Activated T-cell treated with anti-CD3 and anti-CD28 coated beads, Interleukin-2, amount 50 U/mL, for 24 hours (primary cell): ENCODE measurements at places on chromosomes 13 and 19.
A peak's percentile ranks its signal among the peaks of the same experiment; 100 is the strongest.

DNA sequence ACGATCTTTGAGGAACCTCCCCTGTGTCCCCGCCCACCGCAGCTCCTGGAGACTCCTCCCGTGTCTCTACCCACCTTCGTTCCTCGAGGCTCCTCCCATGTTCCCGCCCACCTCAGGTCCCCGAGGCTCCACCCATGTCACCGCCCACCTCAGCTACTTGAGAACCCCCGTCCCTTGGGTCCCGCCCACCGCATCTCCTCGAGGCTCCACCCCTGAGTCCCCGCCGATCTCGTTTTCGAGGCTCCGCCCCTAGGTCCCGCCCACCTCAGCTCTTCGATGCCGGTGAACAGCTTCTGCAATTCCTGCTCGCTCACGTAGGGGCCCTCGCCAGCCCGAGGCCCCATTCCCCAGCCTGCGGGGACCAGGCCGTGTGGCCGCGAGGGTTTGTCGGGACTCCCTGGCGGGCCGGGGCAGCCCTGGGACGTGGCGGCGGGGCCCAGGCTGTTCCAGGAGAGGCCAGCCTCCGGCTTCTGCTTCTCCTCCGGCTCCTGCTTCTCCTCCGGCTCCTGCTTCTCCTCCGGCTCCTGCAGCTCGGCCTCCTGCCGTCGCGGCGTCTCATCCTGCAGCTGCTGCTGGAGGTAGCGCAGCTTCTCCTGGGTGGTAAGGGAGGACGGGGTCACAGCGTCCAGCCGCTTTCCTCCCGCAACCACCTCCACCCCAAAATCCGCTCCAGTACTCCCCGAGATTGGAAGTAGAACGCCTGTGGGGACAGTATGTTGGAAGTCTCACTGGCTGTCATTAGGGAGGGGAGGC, 16.7 kb downstream of the TSKS start:
- DNase-seq: peak; percentile 67

DNA sequence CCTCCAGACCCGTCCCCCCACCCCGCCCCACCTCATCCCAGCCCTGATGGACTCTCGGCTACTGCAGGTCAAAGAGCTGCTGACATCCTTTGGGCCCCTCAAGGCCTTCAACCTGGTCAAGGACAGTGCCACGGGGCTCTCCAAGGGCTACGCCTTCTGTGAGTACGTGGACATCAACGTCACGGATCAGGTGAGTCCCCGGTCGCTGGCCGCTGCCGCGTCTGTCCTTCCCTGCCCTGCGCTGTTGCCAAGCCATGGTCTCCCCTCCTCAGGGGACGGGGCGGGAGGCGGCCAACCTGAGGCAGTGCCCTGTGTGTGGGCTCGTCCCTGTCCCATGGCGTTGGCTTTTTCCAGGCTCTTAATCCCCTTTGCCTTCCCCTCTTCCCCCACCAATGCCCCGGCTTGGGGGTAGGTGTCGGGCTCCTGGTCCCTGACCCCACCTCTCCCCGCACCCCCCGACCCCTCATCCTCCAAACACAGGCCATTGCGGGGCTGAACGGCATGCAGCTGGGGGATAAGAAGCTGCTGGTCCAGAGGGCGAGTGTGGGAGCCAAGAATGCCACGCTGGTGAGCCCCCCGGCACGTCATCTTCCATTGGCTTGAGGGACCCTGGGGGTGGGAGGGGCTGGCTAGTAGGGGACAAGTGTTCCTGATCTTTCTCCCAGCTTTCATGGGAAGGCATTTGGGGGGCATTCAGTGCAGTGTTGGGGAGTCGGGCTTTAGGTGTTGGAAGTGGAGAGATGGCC, 6.2 kb upstream of the EPN1 start:
- no peak for DNase-seq

DNA sequence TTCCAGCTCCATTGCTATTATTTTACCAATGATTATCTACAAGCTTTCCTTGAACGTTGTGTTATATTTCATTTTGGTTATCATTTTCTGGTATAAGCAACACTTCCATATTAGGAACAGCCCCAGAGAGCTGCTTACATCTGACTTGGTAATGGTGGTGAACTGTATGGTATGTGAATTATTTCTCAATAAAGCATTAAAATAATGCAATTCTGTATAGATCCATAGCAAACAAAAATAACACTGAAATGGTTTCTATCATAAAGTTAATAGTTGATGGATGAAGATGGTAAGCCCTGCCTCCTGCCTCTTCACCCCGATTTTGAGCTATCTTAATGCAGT, 27.5 kb downstream of the GGACT start:
- no peak for DNase-seq

- no peak for DNase-seq
Observed at GRCh38 chr19:13006431-13007281, 11.4 kb downstream of the NFIX start.

DNA sequence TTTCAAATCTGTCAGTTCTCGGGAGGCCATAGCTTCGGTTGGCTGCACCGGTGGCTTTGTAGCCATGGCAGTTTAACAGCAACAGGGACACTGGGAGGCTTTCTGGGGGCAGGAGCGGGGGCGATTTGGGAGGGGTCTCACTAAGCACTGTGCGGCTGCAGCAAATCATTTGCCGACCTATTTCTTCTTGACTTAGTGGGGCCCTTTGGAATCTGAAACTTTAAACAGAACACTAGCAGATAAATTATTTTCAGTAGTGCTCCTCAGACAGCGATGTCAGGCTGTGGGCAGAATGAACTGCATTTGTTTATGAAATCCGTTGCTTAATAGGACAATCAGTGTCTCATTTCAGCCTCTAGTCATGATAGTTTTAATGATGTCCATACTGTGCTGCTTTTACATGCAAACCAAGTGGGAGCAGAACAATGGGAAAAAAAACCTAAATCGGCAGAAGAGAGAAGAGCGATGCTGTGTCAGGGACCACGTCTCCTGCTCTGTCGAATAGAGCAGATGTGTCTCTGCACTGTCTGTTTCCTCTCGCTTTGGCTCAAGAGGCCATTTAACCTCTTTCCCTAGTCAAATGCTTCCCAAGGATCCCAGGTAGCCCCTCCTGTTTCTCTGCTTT, 211.9 kb downstream of the OLFM4 start:
- DNase-seq: no peak

GRCh38 chr13:67150608-67151007, 79.5 kb downstream of the PCDH9 start:
- DNase-seq: no peak

DNA sequence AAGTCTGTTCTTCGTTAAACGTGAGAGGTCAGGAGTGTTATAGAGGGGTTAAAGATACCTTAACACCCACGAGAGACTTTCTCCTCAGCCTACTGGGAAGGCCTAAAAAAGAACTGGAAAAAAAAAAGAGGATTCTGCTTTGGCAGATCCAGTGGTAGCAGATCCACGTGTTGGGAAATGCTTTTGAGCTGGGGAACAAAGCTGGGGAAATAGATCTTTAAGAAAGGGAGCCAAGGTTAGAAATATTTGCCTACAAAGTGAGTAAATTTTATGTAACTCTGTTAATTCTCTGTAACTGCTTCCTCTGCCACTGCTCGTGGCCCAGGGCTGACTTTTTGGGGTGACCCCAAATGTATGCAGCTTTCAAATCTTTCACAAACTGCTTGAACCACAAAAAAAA, 11.7 kb downstream of the RFX2 start:
- DNase-seq: no peak

GRCh38 chr19:33407716-33408115, 34.2 kb downstream of the CEBPG start:
- DNase-seq: no peak

DNA sequence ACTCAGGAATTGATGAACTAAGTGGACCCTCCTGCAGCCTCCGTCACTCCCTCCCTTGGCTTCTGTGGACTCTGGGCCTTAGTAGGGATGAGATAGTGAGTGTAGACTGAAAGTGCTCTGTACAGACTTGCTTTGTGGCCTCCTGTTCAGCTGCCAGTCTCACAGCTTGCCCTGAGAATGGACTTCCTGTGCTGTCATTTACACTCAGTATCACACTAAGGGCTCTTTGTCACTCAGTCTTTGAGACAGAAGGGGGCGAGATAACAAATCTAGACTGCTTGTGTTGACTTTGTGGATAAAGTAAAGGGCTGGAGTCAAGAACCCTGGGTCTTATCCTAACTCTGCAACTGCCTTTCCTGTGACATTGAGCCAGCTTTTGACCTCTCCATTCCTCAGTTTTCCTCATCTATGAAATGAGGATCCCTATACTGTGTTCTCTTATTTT, 21.0 kb upstream of the SPRY2 start:
- no peak for DNase-seq
